ENCODE measurements at places on chromosomes 5 and 9.

DNA sequence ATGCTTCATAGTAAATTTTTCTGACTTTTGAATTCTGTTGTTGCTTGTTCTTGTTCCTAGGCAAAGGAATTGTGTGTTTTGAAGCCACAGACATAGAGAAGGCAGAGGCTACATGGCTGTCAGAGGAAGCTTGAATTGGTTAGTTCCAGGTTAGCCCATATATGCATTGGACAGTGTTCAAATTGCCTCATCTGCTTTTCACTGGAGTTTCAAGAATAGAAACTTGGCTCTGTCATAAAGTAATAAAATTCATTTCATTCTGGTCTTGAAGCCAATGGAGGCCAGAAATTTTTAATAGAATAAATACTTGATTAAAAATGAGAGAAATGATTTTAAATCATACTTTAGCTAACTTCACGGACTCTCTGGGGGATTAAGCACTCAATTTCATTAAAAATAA lies 178.0 kb downstream of the YIPF5 start:
- DNase-seq = no peak

GRCh38 chr5:114903767-114904166 lies 265.9 kb downstream of the TRIM36 start:
- DNase-seq = no peak

GRCh38 chr9:99150451-99151171 lies 45.7 kb downstream of the TGFBR1 start:
- DNase-seq = no peak

DNA sequence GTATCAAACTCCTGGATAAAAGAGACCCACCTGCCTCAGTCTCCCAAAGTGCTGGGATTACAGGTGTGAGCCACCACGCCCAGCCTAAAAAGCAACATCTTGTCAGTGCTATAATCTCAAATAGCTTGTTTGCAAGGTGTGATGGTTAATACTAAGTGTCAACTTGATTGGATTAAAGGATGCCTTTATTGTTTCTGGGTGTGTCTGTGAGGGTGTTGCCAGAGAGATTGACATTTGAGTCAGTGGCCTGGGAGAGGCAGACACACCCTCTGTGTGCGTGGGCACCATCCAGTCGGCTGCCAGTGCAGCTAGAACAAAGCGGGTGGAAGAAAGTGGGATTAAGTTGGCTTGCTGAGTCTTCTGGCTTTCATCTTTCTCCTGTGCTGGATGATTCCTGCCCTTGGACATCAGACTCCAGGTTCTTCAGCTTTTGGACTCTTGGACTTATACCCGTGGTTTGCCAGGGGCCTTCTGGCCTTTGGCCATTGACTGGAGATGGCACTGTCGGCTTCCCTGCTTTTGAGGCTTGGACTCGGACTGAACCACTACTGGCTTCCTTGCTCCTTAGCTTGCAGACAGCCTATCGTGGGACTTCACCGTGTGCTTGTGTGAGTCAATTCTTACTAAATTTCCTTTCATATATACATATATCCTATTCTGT lies 28.1 kb downstream of the TARS1 start:
- no peak for DNase-seq

DNA sequence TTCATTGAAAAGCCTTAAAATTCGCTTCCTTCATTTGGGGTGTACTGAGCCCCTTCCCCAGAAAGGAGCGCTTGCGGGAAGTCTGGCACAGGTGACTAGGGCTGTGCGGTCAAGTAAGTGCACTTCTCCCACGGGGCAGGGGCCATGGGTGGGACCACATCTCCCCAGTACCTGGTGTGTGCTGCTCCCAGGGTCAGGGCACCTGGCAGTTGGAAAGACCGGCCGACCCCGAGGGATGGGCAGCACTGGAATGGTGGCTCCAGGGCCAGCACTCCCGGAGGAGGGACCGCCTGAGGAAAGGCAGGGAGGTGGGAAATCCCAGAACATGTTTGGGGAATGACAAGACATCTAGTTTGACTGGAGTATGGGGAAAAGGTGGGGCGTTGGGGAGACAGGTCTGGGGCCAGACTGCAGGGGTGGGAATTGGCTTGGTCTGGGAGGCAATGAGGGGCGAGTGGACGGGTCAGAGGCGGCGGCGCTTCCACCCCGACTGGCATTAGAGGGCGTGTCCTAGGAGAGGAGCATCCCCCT lies 727 bp upstream of the GLIPR2 start:
- no peak for DNase-seq

GRCh38 chr5:54845567-54845941 lies 139.8 kb downstream of the ESM1 start:
- no peak for DNase-seq

- DNase-seq = no peak
Observed at GRCh38 chr9:87447547-87448432, 49.9 kb upstream of the DAPK1 start.

DNA sequence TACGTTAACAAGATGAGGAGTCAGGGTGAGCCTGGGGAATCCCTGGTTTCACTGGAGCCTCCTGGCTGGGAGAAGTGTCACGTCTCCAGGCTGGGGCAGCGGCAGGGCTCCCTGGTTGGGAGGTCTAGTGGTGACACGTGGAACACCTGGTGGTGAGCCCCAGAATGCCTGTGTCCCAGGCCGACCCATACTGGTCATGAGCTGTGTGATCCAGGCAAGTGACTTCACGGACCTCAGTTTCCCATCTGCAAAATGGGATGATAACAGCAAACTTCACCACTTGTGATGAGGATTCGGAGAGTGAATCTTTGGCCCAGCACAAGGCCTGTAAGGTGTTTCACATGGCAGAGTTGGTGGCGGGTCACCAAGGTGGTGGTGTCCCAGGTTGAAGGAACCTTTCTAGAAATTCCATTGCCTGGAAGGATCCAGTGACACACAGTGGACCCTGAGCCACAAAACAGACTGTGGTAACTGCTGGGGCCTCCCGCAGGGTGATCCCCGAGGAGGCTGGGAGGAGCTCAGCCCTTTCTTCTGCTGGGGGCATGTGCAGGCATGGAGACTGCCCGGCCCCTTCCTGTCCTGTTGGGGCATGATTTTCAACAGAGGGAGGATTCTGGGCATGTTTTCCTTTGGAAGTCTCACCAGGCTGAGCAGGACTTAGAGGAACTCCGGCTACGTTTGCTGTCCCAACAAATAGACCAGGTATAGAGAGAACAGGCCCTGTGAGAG lies 153.9 kb upstream of the IER5L start:
- DNase-seq = no peak

GRCh38 chr5:55481293-55481855 lies 53.4 kb downstream of the PLPP1 start:
- no peak for DNase-seq

DNA sequence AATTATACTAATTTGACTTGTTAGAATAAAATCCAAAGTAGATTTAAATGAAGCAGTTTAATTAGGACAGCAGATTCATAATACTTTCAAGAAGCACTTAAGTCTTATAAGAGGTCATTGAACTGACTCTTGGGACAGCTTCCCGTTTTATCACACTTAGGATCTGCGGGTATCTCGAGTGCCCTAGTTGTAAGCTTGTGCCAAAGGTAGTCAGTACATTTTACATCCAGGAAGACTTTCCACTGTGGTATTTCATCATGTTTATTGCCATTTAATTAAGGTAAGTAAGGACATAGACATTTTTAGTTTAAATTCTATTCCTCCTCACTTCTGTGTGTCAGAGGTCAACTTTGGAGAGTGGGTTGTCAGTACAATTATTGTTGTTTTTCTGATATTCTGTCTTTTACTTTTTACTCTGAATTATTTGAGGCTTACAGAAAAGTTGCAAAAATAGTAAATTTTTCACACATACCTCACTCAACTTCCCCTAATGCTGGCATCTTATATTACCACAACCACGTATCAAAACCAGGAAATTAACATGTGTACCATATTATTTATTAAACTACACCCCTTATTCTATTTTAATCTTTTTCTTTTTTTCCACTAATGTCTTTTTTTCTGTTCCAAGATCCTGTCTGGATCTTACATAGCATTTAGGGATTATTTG lies 7.5 kb upstream of the ZNF367 start:
- DNase-seq = no peak

GRCh38 chr9:110248361-110248760 lies 7.9 kb downstream of the TXN start:
- DNase-seq = no peak

DNA sequence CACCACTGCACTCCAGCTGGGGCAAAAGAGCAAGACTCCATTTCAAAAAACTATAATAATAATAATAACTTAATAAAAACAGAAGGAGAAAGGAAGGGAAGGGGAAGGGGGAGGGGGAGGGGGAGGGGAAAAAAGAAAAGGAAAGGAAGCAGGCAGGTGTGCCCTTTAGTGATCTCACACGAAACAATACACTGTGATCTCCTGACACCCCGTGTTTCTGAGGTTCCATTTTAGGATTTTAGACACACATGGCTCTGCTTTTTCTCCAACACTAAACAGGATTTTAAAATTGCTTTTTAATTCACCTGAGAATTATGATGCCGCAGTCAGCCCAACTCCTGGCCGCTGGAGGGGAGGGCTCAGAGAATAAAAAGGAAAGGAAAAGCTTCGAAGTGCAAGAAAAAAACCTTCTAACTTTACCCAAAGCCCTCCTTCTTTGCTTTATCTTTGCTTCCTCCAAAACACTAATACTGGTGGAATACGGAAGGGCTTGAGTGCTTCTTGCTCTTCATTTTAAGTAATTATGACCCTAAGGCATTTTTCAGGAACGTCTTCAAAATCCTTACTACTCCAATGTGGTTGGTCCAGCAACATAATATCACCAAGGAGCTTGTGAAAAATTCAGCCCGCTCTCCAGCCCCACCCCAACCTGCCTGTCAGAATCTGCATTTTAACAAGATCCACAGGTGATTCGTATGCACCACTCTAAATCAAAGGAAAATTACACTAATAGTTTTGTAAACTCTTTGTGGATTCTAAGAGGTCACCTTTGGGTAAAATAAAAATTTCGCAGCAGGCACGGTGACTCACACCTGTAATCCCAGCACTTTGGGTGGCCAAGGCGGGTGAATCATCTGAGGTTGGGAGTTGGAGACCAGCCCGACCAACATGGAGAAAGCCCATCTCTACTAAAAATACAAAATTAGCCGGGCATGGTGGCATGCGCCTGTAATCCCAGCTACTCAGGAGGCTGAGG lies 66.0 kb downstream of the MYO10 start:
- DNase-seq = no peak

DNA sequence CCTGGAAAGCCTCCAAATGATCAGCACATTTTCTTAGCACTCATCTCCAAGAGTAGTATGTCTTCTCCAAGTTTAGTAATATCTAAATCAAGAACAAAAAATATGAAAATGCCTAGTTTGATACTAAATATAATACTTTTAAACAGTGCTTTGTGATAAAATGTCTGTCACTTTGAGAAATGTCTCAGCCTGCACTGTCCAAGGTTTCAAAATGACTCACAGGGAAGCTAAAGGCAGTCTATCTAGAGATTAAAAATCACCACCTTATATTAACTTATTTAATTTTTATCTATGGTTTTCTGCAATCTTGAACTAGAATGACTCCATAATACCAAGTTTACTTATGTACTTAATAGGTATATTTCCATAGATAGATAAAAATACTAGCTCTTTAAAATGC lies 633.0 kb upstream of the C9orf72 start:
- DNase-seq = no peak

DNA sequence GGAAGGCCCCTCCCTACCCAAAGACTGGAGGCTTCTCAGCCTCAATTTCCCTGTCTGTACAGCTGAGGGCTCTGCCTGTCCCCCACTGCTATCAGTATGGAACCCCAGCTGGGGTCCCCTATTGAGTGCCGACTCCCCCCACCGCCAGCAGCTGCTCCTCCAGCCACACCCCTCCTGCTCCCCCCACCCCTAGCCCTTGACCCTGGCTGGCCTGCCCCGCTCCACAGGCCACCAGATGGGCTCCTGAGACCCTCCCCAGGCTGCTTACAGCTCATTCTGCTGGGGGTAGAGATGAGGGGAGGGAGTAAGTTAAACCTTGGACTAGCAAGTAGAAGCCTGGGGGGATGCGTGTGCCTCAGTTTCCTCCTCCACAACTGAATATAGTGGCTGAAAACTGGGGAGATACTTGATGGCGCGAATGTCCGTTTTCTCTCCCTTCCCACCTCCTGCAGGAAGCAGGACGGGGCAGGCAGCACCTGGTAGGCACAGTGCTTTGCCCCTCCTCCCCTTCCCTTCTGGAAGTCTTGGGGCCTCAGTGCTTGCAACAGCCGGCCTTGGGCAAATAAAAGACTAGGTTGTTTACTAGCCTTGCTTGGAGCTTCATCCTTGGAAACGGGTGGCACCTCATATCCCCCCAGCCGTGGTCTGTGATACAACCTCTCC lies 19.1 kb downstream of the URM1 start:
- no peak for DNase-seq

- no peak for DNase-seq
Observed at GRCh38 chr5:89015409-89015808, 132.4 kb upstream of the MEF2C start.

DNA sequence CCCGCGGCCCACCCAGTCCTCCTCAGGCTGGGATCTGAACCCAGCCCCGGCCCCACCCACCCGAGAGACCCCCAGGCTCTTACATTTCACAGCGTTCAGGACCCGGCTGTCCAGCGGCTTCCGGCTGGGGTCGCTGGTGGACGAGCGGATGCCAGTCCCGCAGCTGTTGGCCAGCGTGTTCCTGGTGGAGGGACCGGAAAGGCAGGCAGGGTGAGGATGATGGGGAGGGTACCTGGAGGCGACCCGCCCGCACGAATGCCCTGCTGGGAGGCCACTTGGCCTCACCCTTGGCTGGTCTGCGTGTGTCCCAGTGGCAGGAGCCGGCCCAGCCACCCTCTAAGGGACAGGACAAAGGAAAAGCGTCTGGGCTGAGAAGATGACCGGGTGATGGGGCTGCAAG lies 51.9 kb upstream of the UBAC1 start:
- no peak for DNase-seq

DNA sequence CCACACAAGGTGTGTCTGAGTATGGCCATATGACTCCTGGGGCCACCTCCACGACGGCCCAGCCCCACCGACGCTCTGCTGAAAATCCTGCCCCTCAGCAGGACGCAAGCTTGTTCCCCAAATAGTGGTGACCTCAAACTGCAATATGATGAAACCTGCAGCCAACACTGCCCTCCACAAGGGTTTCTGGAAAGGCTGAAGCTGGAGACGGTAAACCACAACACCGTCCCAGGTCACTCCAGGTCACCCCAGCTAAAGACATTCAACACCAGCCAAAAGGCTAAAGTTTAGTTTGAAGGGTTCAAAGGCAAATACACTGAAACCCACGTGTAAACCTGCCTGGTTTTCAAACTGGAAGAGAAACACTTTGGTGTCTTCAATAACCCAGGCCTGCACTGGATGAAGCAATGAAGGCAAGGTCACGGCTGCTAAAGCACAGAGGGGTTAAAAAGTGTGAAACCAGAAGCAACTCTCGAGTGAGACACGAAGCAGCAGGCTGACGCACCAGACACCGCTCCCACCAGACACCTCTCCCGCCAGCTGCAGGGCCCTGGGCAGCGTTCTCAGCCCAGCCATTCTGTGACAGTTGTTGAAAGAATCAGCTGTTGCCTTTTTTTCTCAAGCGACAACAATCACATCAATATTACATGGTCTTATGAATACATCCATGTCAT lies 1.8 kb upstream of the LHX3 start:
- no peak for DNase-seq

DNA sequence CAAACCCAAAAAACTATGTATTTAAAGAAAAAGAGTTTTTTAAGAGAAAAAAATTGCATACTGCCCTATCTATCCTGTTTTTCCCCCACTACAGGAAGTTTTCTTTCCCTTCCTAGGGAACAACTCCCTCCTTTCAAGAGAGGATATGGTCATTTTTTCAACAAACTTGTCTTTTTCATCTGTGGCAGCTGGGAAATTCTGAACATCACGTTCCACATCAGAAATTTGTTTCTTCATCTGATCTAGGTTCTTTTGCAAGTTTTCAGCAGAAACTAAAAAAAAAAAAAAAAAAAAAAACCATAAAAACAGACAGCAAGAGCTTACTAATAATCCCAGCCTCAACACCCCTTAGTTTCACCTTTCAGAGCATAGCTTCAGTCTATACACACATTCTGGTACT lies 38.5 kb downstream of the PCDHGC5 start:
- no peak for DNase-seq
